Skin of body (tissue), 3 donors: ENCODE measurements at places on chromosomes 2 and 18. TPM values are rescaled to one million over a fixed set of nuclear protein-coding genes. Genes with fewer than 3 reads are reported as not detected.

- DNase-seq: no peak
Measured at GRCh38 chr2:54855434-54855833, 132.0 kb downstream of the EML6 start.

GRCh38 chr2:143881246-143881645 is 638.7 kb downstream of the ZEB2 start:
- DNase-seq: no peak

The SPP2 gene
- total RNA-seq: not detected

DNA sequence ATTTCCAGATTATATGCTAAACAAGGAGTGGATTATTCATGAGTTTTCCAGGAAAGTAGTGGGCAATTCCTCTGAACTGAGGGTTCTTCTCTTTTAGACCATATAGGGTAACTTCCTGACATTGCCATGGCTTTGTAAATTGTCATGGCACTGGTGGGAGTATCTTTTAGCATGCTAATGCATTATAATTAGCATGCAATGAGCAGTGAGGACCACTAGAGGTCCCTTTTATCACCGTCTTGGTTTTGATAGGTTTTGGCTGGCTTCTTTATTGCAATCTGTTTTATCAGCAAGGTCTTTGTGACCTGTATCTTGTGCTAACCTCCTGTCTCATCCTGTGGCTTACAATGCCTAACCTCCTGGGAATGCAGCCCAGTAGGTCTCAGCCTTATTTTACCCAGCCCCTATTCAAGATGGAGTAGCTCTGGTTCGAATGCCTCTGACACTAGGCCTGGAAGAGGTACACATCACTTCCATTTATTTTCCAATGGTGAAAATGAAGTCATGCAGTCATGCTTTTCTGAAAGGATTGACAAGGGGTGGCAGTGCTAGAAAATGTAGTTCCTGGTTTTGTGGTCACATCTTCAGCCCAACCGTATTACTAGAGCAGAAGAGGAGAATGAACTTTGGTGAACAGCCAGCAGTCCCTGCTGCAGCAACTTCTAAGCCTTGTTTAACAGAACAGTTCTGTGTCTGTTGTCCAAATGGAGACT is 26.6 kb upstream of the ITGA4 start:
- peak; percentile 51 for DNase-seq

The CHRND gene
- total RNA-seq: 2.4 TPM

- DNase-seq: peak; percentile 70
Measured at GRCh38 chr2:60532421-60532820, 21.0 kb downstream of the BCL11A start.

- no peak for DNase-seq
Measured at GRCh38 chr18:71503222-71503621, 1040.9 kb downstream of the CBLN2 start.

The ATP6V1C2 gene
- 56.8 TPM for total RNA-seq
